ENCODE measurements at places on chromosomes 12 and 14.
A peak's percentile ranks its signal among the peaks of the same experiment; 100 is the strongest.

- DNase-seq = peak; percentile 24
Measured at GRCh38 chr12:94769776-94770759, 119.7 kb upstream of the TMCC3 start.

DNA sequence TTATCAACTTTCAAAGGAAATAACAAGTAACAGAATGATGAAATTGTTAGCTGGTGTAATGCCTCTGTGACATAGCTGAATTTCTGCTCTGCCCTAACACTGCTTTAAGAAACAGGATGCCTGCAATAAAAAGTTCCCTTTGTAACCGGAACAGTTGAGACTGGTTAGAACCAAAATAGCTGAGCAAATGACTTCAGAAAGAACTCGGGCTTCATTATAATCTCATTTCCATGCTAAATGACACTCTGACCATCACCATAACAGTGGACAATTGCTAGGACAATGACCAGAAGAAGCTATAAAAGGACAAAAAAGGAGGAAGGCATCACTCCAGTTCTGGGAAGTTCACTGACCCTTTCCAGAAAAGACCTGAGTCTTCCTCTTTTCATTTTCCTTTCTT is 23.5 kb upstream of the PYGL start:
- DNase-seq = peak; percentile 55

- no peak for DNase-seq
Measured at GRCh38 chr14:105760691-105761344, 234.4 kb downstream of the TMEM121 start.

GRCh38 chr14:71328183-71328582 is 420.9 kb downstream of the PCNX1 start:
- peak; percentile 49 for DNase-seq

DNA sequence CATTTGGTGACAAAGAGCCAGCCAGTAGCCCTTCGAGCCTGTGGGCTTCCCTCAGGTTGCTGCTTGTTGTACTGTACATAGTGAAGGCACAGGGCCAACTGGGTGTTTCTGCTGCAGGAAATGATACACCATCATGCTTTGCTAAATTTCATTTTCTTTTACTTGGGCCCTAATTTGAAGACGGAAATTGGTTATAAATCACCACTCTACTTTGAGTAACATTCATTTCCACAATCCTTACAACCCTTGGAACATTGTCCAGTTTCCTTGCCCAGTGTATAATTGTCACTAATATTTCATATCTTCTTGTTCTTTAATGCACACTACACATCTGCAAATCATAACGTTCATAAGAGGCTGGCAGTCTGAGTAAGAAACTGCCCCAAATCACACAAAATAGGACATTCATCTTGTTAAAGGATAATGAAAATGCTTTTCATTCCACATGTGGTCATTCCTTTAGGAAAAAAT is 30.2 kb downstream of the MSRB3 start:
- DNase-seq = peak; percentile 45

DNA sequence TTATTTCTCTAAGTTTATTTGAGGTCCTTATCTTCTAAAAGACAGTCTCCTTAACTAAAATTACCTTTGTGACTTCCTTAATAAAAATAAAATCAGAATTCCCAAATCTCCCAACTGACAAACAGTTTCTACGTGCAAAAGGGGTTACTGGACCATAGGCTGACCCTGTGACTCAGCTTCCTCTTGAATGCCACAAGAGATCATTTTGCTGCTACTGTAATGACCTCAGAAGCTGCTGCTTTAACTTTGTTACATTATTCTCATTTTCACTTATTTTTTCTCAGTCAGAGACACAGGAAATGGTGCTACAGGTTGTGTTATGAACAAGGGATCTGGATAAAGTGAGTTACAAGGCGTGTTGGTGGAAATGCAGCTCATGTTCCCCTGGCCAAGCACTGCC is 132.2 kb upstream of the TMTC2 start:
- DNase-seq = no peak

- no peak for DNase-seq
Measured at GRCh38 chr14:74427651-74428050, 1.6 kb upstream of the SYNDIG1L start.

DNA sequence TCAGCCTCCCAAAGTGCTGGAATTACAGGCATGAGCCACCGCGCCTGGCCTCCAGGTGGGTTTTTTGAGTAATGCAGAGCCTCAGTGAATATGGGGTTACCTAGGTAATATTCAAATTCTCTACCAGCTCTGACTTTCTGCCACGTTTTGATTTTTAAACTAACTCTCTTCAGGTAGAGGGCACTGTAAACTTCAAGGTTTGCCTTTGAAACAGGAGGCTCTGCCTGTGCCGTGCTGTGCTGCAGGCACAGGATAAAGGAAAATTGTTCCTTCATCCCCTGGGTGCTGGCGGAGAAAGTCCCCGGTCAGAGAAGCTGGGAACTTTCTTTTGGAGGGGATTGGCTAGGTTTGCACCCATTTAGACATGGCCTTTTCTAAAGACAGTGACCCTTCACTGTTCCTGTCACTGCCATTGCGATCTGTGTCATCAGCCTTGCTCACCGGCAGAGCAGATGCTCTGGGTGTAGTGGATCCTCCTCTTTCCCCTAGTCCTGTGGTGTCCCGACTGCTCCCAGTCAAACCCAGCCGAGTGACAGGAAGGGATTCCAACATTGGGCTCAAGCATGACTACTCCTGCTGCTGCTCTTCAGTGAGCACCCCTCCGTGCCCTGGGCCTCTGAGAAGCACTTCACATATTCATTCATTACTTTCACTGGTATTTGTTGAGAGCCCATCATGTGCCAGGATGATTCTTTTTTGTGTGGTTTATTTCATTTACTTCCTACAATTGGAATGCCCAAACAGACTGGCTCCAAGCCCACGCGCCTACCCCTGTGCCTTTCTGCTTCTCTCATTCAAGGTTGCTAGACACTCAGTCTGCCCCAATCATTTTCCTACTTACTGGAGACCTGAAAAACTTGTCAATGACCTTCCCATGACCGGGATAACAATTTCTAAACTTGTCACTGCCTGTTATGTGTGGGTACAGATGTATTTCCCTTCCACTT is 103.6 kb downstream of the TMEM30B start:
- DNase-seq = no peak

DNA sequence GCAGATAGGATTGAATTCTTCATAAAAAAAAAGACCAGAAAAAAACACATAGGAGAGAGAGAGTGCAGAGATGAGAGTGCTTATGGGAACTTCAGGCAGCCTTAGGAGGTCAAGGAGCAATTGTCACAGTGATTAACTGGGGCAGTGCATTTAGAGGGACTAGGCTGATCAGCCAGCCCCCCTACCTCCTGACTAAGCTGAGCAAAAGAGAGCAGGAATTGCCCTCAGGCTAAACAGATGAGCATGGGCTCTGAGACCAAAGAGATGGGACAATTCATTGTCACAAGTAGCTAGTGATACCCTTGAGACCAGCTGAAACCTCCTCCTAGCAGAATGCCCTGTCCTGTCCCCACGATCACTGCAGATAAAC is 124.0 kb downstream of the BTG1 start:
- no peak for DNase-seq

DNA sequence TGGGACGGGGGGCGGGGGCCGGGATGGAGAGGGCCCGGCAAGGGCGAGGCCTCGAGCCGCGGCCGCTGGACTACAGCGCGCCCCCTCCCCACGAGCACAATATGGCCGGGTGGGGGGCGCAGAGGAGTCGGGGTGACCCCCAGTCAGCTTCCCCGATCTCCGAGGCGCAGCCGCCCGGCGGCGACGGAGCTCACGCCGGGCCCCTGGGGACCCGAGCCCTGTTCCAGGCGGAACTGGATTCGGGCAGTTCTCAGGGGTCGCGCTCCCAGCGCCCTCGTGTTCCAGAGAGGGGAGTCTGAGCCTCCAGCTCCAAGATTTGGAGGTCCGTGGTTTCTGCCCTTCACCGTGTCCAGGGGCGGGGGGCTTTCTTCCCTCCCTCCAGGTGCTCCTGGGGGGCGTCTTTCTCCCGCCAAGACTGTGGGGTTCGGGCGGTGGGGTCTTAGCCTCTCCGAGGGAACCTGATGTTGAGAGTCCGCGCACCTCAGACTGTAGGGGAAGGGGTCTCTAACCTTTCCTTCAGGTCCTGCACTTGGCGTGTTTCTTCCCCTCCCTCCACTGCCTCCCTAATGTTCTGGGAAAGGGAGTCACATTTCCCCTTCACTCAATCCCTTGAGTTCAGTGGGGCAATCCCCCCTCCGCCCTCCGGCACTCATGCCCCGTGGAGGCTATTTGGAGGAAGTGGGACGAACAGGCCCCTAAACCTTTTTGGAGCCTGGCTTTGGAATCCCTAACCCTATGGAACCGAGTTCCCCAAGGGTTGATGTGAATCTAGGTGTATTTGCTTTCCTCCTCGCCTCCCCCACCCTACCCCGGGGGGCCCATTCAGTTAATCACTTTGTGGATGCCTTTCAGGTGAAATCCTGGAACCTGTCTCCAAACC is 584 bp downstream of the ACVR1B start:
- DNase-seq = peak; percentile 31

GRCh38 chr14:57091030-57091608 is 177.6 kb downstream of the EXOC5 start:
- no peak for DNase-seq

DNA sequence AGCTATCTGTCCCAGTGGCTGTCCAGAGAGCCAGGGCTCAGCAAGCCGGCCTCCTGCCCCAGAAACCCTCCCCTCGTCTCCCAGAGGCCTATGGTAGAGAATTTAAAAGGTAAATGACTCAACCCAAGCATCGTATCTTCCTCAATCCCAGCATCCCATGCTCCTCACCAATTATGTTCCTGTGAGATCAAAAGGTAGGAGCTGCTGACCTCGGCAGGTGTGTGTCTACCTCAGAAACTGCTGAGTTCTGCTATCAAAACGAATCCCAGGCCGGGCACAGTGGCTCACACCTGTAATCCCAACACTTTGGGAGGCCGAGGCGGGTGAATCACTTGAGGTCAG is 49.3 kb downstream of the FOXN3 start:
- DNase-seq = no peak

GRCh38 chr12:39993268-39993667 is 112.6 kb downstream of the SLC2A13 start:
- DNase-seq = no peak

- DNase-seq = peak; percentile 75
Measured at GRCh38 chr12:108856428-108857157, 790 bp downstream of the SSH1 start.

DNA sequence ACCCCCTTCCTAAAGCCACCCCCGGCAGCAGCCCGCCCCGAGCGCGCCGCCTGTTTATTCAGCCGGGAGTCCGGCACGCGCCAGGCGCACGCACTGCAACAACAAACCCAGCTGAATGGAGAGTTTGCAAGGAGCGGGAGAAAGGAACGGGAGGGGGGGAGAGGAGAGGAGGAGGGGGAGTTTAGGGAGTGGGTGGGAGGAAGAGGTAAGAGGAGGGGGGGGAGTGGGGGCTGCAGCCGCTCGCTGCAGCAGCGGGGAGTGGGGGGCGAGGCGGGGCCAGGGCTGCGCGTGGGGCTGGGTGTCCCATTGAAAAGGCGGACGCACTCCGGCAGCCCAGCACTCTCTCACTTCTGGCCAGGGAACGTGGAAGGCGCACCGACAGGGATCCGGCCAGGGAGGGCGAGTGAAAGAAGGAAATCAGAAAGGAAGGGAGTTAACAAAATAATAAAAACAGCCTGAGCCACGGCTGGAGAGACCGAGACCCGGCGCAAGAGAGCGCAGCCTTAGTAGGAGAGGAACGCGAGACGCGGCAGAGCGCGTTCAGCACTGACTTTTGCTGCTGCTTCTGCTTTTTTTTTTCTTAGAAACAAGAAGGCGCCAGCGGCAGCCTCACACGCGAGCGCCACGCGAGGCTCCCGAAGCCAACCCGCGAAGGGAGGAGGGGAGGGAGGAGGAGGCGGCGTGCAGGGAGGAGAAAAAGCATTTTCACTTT is at the start of gene ASCL1:
TSS of gene ASCL1 (plus strand) at position 336 of the 712 bp plus-strand sequence. CDS start 571 bp downstream, outside the sequence.
- peak; percentile 60 for DNase-seq

- peak; percentile 87 for DNase-seq
Measured at GRCh38 chr14:75709207-75709812, 48.3 kb downstream of the TTLL5 start.

- peak; percentile 100 for DNase-seq
Measured at GRCh38 chr14:23095196-23096108, at the start of gene C14orf119. C14orf119 (plus strand) TSS chr14:23095505; CDS start chr14:23097659, 2,154 bp downstream.

DNA sequence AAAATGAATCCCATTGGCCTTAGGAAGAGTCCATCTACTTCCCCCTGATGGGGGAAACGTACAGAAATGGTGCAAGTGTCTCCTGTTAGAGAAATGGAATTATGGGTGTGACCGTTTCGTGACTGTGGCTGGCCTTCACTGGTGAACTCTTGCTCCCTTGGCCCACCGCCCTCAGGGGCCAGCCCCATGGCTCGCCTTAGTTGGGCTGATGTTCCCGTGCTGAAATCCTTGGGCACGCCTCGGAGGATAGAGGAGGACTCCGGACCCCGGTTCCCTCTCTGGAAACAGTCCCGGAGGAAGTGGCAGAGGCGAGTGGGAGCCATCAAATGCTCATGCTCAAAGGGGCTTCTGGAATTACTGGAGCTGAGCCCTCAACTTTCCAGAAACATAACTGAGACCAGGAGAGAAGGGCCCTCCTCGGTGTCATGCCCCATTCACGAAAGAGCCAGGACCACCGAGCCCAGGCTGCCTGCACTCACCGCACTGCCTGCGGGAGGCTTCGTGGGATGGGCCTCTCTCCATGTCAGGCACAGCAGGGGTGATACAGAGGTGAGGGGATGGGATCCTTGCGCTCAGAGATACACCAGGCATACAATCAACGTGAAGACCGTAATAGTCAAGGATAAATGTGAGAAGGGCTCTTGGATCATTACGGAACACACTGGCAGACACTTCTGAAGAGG is 10.1 kb upstream of the CACNA2D4 start:
- DNase-seq = no peak

GRCh38 chr14:99321236-99321925 is 49.4 kb upstream of the BCL11B start:
- no peak for DNase-seq

DNA sequence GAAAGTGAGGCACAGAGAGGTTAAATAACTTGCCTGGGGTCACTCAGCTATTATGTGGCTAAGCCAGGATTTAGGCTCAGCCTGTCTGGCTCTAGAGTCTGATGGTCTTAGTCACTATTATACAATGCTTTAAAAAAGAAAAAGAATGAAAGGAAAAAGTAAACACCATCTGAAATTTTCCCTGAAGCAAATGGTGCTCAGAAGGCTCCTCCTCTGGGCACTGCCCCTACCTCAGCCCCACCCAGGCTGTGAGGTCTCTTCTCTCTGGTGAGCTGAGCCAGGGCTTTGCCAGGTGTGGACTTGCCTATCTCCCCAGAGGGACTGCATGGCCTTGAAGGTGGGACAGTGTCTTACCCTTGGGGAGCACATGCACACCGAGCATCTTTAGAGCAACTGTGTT is 117.5 kb upstream of the DYRK2 start:
- DNase-seq = no peak
